ENCODE measurements at places on chromosomes 3 and 15.

DNA sequence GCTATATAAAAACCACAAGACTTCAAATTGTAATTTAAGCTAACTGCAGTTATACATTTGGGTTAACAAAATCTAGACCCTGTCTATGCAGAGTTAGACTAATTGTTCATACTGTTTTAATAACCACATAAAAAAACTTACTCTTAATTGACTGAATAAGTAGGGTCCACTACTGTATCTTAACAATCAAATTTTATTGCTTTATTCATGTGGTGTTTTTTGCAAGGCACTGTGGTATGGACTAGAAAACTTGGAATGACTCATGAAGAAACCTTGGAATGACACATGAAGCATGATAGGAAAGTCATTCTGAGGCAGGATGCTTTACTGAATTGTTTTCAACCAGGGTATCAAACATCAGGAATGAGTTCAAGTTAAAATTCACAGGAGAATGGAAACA is 2.3 kb downstream of the SERP1 start:
- DNase-seq: no peak

- DNase-seq: no peak
Measured at GRCh38 chr3:63047068-63047467, 171.9 kb upstream of the CADPS start.

DNA sequence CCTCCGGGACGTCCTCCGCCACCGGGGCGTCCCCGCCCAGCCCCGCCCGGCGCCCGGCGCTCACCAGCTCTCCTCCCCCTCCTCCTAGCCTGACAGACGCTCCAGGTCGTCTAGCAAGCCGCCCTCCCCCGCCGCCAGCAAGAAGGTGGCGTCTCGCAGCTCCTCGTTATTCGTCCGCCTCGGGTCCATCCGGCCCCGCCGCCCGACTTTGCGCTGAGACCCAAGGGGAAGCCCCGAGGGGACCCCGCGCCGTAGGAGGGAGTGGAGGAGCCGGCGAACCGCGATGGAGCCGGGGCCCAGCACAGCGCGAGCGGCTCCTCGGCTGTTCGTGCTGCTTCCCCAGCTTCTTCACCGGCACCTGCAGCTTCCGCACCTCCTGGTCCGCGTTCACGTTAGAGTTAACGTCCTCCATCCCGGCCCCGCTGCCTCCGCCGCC is 26.3 kb upstream of the MTHFS start:
- DNase-seq: no peak

DNA sequence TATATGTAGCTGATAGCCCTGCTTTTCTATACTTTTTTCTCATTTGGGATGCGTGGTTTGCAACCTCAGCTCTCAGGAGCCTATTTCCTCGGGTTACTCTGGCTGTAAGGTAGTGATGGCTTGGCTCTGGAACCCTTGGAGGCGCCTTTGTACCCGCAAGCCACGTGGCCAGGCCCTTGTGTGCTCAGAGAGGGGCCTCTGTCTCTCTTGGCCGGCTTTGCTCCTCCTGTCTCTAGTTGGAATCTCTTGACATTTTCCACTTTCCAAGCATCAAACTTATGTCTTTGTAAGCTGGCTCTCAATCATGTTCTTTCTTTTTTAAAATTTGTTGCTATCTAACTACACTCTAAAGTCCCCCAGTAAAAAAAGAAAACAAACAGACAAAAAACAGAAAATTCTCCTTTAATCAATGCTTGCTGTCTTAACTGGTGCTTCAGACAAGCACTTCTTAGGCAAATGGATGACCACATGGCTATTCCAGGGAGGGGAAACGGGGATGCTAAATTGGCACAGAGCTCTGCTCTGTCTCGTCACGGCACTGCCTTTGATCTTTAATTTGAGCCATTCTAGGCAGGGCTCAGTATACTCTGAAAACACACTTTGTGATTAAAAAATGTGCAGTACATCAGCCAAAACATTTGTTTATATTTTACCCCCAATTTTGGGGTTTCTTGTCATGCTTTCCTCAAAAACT is 180.4 kb upstream of the NR2E3 start:
- no peak for DNase-seq

GRCh38 chr15:90650117-90650955 is 66.8 kb upstream of the BLM start:
- DNase-seq: no peak

- DNase-seq: no peak
Measured at GRCh38 chr3:148315756-148316155, 381.9 kb upstream of the AGTR1 start.

- DNase-seq: no peak
Measured at GRCh38 chr3:112667599-112667998, 26.7 kb upstream of the CCDC80 start.

GRCh38 chr3:8557298-8557697 is 55.7 kb downstream of the LMCD1 start:
- no peak for DNase-seq

GRCh38 chr3:184405075-184406030 is 25.5 kb downstream of the CHRD start:
- DNase-seq: no peak

DNA sequence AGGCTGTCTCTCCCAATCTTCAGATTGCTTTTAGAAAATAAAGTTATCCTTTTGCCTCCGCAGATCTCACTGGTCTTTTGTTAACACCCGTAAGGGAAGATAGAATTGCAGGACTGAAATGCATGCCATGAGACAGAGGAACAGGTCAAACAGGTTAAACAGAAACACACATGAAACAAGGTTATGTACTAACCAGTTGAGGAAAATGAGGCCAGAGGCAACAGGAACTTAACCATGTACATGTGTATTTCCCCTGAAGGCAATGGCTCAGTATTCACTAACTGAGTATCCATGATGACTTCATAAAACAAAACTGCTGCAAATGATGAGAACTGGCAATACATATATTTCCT is 169.1 kb upstream of the NSMCE3 start:
- no peak for DNase-seq

- DNase-seq: no peak
Measured at GRCh38 chr3:64056606-64057180, 33.4 kb upstream of the PSMD6 start.

DNA sequence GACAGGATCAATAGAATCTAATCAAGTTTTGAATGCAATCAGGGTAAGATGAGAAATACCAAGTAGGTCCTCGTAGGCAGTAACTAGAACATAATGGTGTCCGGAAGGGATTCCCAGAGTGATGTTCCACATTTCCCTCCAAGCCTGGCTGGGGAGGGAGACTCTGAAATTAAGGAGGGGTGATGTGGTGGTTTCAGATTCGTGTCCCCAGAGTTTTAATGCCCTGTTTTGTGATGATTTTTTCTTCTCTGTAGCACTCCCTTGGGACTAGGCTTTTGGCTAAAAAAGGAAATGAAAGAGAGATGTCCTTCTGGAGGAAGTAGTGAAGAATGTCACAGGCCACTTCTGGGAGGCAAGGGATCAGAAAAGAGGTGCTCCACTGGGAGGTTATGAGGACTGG is 108.3 kb upstream of the CACNA2D3 start:
- DNase-seq: no peak

- DNase-seq: no peak
Measured at GRCh38 chr3:15983232-15983631, 185.5 kb upstream of the ANKRD28 start.

GRCh38 chr3:139808201-139808600 is 126.8 kb upstream of the CLSTN2 start:
- DNase-seq: no peak

- no peak for DNase-seq
Measured at GRCh38 chr3:115239717-115240116, 92.6 kb upstream of the ZBTB20 start.

GRCh38 chr3:144107923-144108322 is 136.3 kb downstream of the DIPK2A start:
- DNase-seq: no peak

DNA sequence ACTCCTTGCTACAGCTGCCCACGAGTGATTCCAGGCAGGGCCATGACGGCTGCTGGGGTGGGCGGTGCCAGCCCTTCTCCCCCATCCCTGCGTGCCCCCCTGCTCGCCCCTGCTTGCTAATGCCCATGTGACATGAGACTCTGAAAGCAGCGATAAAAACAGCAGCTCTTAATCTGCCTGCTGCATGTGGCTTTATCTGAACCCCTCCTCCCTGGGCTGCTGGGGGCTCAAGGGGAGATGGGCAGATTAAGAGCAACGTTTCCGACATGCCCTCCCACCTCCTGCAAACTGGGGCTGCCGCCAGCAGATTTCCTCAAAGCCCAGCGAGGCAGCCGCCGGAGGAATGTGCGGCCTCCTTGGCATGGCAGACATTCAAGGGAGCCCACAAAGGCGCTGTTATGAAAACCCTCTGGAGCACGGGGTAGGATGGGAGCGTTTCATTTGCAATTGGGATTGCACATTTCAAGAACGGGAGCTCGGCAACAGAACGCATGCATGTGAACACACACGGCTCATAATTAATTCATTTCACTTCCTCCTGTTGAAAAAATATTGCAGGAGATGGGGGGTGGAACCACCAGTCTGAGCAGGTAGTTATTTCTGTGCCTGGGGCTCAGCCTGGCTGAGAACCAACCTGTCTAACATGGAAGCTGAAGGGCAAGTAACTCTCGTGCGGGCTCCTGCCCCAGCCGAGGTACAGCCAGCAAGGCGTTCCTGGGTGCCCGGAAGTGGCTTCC is 504.2 kb upstream of the PROK2 start:
- no peak for DNase-seq

DNA sequence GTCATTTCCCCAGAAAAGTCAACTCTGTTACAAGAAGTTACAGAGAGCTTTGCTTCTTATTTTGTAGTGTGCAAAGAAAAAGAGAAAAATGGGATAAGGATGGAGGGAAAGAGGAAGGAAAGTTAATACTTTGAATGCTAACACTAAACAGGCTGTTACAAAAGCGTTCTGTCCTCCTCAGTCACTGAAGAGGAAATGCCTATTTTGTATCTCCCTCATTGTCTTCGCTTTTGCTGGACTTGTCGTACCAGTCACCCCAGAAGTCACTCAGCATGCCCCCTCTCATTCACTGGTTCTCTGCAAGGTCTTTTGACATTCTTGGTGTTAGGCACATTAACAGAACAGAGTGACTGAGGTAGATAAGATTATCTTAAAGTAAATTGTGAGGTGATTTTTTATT is 129.6 kb downstream of the ALCAM start:
- DNase-seq: no peak

DNA sequence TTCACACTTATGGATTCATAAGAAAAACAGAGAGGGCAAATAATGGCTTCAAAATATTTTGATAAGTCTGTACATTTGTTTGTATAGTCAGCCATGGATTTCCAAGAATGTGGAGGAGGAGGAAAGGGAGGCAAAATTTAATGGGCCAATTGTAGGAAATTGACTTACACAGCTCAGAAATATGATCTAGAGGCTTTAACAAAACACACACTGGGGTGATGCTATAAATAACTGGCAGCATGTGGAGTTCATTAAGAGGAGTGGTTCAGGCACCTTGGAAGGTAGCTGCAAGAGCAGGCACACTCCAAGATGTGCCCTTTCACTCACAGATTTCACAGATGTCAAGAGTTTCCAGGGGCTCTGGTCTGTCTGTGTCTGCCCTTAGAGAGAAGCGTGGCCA is 193.4 kb upstream of the RASGRP1 start:
- no peak for DNase-seq

DNA sequence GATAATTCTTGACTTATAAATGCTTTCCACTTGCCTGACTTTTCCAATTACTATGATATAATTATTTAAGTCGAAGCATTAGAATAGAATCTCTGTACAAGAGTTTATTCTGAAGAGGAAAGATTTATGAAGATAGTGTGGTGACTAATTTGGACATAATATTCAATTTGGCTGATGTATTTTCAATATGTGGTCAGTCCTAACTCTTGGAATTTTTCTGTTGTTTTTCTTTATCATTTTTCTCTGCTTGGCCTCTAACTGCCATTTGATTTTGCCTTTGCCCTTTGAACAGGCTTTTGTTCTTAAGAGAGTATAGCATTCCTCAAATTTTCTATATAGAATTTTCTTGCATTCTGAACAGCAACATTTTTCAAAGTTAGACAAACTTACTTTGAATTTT is 2.6 kb upstream of the MDFIC2 start:
- DNase-seq: no peak

DNA sequence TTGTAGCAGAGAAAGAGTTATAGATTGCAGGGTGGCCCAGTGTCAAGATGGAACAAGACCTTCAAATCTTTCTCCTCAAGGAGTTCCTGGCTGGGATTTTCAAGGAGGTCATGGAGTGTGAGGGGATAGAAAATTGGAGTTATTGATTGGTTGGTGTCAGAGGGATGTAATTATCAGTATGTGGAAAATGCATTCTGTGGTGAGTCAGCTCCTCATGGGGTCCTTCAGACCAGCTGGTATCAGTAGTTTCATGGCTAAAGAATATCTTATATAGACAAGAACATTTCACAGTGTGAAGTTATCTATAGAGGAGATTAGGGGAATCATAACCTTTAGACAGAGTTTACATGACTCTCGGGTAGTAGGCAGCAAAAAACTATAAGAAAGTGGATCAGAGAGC is 1114.0 kb upstream of the GBE1 start:
- no peak for DNase-seq

DNA sequence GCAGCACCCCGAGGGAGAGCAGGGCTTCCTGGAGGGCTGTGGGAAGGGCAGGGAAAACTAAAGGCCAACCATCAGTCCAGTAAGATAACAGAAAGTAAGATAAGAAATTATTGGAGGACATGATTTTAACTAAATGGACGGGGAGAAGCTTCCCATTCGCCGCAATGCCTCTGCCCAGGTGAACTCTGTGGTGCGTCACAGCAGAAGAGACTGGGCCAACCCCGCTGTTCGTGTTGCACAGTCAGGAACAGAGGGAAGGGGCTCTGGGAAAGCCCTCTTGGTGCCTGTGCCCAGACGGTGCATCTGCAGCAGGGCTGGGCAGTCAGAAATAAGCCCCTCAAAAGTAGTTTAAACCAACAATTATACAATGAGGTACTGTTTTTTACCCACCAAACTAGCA is 284.1 kb downstream of the OCA2 start:
- no peak for DNase-seq

- DNase-seq: no peak
Measured at GRCh38 chr3:18057471-18058091, 315.1 kb upstream of the TBC1D5 start.
